SW 1271 (cell line): ENCODE measurements at places on chromosomes 6 and 20.

DNA sequence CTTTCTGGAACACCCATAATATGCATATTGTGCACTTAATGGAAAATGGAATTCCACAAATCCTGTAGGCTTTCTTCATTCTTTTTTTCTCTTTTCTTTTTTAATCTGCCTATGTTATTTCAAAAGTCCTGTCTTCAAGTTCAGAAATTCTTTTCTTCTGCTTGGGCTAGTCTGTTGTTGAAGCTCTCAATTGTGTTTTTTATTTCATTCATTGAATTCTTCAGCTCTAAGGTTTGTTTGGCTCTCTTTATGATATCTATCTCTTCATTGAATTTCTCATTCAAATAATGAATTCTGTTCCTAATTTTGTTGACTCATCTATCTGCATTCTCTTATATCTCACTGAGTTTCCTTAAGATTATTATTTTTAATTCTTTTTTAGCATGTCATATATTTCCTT lies 10.1 kb downstream of the SPINT4 start:
- no peak for DNase-seq

GRCh38 chr6:165183071-165183470 lies 126.3 kb downstream of the C6orf118 start:
- no peak for DNase-seq

DNA sequence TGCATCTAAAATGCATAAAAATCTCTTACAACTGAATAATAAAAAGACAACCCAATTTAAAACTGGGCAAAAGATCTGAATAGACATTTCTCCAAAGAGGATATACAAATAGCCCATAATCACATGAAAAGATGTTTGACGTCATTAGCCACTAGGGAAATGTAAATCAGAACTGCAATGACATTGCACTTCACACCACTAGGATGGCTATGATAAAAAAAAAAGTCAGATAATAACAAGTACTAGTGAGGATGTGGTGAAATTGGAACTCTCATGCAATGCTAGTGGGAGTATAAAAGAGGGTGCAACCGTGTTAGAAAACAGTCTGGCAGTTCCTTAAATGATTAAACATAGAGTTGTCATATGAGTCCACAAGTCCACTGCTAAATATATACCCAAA lies 24.3 kb upstream of the TBX18 start:
- DNase-seq = no peak

DNA sequence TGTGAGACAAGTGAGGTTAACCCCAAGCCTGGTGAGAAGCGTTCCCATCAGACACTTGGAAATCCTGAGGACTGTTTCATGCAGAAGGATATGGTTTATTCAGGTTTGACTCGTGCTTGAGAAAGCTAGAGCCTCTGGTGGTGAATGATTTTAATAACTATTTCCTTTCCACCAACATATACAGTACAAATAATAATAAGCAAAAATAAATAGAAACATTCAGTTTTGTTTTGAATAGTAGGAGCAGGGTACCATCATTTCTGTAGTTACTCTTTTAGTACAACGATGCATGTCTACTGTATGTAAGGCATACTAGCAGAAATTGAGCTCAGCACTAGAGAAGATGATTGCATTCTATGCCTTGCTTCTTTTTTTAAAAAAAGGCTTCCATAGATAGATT lies 33.5 kb downstream of the PLG start:
- no peak for DNase-seq

- DNase-seq = no peak
Measured at GRCh38 chr20:38806855-38807655, 1.6 kb downstream of the PPP1R16B start.

- DNase-seq = no peak
Measured at GRCh38 chr6:138026342-138026741, 80.9 kb downstream of the PERP start.

DNA sequence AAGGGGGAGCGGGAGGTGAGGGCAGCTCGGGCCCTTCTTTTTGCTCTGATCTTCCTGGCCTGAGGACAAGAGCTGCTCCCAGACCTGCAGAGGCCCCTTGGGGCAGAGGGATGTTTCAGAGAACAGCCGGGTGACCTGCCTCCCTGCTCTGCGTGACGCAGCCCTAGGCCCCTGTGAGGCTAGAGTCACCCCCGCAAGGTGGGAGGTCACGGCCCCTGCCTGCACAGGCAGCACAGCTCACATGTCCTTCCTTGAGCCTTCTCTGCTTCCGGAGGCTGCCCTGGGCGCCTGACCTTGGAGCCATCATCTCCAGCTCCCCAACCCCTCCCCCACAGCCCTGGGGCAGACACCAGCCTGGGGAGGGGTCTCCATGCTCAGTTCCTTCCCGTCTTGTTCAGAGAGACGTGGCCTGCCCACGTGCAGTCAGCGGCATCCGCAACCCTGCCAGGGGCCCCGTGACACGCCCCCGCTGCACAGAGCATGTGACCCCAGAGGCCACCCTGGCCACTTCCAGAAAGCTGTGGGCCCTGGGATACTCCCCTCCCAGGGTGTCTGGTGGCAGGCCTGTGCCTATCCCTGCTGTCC lies at the start of gene BIRC7:
Gene BIRC7 (plus strand): TSS at position 507 of the 585 bp plus-strand sequence. CDS start 192 bp downstream, outside the sequence.
- no peak for DNase-seq

- DNase-seq = no peak
Measured at GRCh38 chr20:21161926-21162325, 36.0 kb downstream of the KIZ start.

GRCh38 chr20:17423782-17424181 lies 107.4 kb downstream of the BFSP1 start:
- DNase-seq = no peak

DNA sequence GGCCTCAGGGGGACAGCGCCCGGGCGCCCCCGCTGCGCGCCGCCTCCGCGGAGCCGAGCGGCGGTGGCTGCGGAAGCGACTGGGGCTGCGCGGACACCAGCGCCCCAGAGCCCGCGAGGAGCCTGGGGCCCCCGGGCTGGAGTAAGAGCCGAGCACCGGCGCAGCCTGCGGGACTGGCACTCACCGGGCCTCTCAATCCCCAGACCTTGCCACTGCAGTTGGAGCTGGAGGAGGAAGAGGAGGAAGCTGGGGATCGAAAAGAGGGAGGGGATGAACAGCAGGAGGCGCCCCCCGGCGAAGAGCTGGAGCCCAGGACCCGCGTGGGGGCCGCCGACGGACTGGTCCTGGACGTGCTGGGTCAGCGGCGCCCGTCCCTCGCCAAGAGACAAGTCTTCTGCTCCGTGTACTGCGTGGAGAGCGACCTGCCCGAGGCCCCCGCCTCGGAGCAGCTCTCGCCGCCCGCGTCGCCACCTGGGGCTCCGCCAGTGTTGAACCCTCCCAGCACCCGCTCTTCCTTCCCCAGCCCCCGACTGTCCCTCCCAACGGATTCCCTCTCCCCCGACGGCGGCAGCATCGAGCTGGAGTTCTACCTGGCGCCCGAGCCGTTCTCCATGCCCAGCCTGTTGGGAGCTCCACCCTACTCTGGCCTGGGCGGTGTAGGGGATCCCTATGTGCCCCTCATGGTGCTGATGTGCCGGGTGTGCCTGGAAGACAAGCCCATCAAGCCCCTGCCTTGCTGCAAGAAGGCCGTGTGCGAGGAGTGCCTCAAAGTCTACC lies 590 bp downstream of the RNF217 start:
- peak; percentile 47 for DNase-seq

GRCh38 chr6:132167929-132168892 lies 217.0 kb upstream of the CCN2 start:
- no peak for DNase-seq

GRCh38 chr20:5364997-5365597 lies 48.3 kb upstream of the PROKR2 start:
- DNase-seq = no peak
